ENCODE measurements at places on chromosomes 2 and 18. TPM values are rescaled to one million over a fixed set of nuclear protein-coding genes. Genes with fewer than 3 reads are reported as not detected.

Gene XRCC5
- total RNA-seq = 156 TPM

Gene WBP1
- 85.1 TPM for total RNA-seq

Gene FLACC1
- 0.14 TPM for total RNA-seq

Gene MMADHC
- 102 TPM for total RNA-seq

Gene CFAP221
- 0.14 TPM for total RNA-seq

Gene EVX2
- not detected for total RNA-seq

Gene FARSB
- 41.8 TPM for total RNA-seq

Gene UGT1A3
- total RNA-seq = 0.09 TPM

Gene PDCD1
- 0.02 TPM for total RNA-seq

Gene KIAA2012
- not detected for total RNA-seq

Gene USP34
- 47.5 TPM for total RNA-seq

Gene CRYGD
- not detected for total RNA-seq

Gene LIMS3
- total RNA-seq = not detected

Gene CLK1
- 32.5 TPM for total RNA-seq

Gene MFSD6
- 38.8 TPM for total RNA-seq

Gene CCDC150
- total RNA-seq = 4.5 TPM

Gene GTF2A1L
- total RNA-seq = not detected

Gene EFEMP1
- 39.6 TPM for total RNA-seq

Gene CCL20
- total RNA-seq = 6.9 TPM

Gene BOLL
- total RNA-seq = not detected

Gene MLPH
- 335 TPM for total RNA-seq

Gene ILKAP
- total RNA-seq = 39.3 TPM

Gene SMYD1
- not detected for total RNA-seq

Gene RAMP1
- total RNA-seq = not detected

Gene EXOC6B
- total RNA-seq = 8.3 TPM

Gene ALKAL2
- total RNA-seq = not detected

Gene RAD51AP2
- total RNA-seq = not detected

Gene SLC11A1
- total RNA-seq = 0.21 TPM

Gene CIB4
- total RNA-seq = not detected

Gene AOX1
- total RNA-seq = 4.6 TPM

Gene SERPINB12
- not detected for total RNA-seq

Gene GAREM1
- 5.6 TPM for total RNA-seq

Gene EGR4
- 0.19 TPM for total RNA-seq

Gene OXER1
- not detected for total RNA-seq

Gene GPR35
- total RNA-seq = 1.0 TPM

Gene REG3G
- not detected for total RNA-seq

Gene CFAP65
- 0.17 TPM for total RNA-seq

Gene PRPF40A
- total RNA-seq = 79.7 TPM

Gene ALPI
- not detected for total RNA-seq

Gene LRP1B
- not detected for total RNA-seq

Gene ATOH8
- 30.1 TPM for total RNA-seq

Gene RAPGEF4
- total RNA-seq = 0.19 TPM

Gene MAPRE2
- 10.7 TPM for total RNA-seq

Gene ICOS
- total RNA-seq = not detected

Gene DNAH7
- total RNA-seq = 1.2 TPM

Gene SLC8A1
- 0.20 TPM for total RNA-seq

Gene AGXT
- not detected for total RNA-seq

Gene CYTIP
- total RNA-seq = 0.08 TPM

Gene MC4R
- not detected for total RNA-seq

Gene ACVR1C
- 0.03 TPM for total RNA-seq
